ENCODE measurements at places on chromosomes 4 and X. TPM values are rescaled to one million over a fixed set of nuclear protein-coding genes. Genes with fewer than 3 reads are reported as not detected.

Gene AKAP14
- not detected for total RNA-seq

Gene MXRA5
- total RNA-seq: not detected

Gene BMP3
- not detected for total RNA-seq

Gene BMX
- total RNA-seq: not detected

Gene FAT4
- 0.06 TPM for total RNA-seq

Gene DMRTC1
- 0.31 TPM for total RNA-seq

Gene OTC
- total RNA-seq: not detected

Gene PPP4R3C
- total RNA-seq: not detected

Gene MGARP
- not detected for total RNA-seq

Gene COX7B2
- not detected for total RNA-seq

Gene NKX3-2
- total RNA-seq: not detected

Gene EPGN
- not detected for total RNA-seq

Gene ADH6
- total RNA-seq: not detected

Gene HHIP
- total RNA-seq: not detected

Gene C4orf50
- total RNA-seq: 0.19 TPM

Gene MAGEA11
- total RNA-seq: not detected

Gene RAB41
- total RNA-seq: not detected

Gene MAB21L2
- total RNA-seq: not detected

Gene PRR32
- not detected for total RNA-seq

Gene GPRASP1
- 14.0 TPM for total RNA-seq

Gene SERTM2
- not detected for total RNA-seq

Gene F8A3
- 11.9 TPM for total RNA-seq

Gene FREM3
- not detected for total RNA-seq

Gene FOXR2
- not detected for total RNA-seq

Gene TMEM271
- total RNA-seq: not detected

Gene LINC00632
- not detected for total RNA-seq

Gene NONO
- 438 TPM for total RNA-seq

Gene KDM6A
- 37.5 TPM for total RNA-seq

Gene BEND2
- total RNA-seq: not detected

Gene IL2
- 1.4 TPM for total RNA-seq

Gene MAGEB17
- total RNA-seq: not detected

Gene CENPVL1
- not detected for total RNA-seq

Gene SEC24B
- 27.0 TPM for total RNA-seq

Gene CXCL1
- total RNA-seq: not detected

Gene CXorf38
- total RNA-seq: 26.6 TPM

Gene SSX3
- total RNA-seq: not detected

Gene FAM184B
- total RNA-seq: not detected

Gene CASP3
- 45.3 TPM for total RNA-seq

Gene FRAS1
- 0.23 TPM for total RNA-seq

Gene MAGEC1
- not detected for total RNA-seq

Gene GPR50
- not detected for total RNA-seq

Gene RAB33A
- 33.1 TPM for total RNA-seq

Gene TMEM31
- not detected for total RNA-seq

Gene AGTR2
- not detected for total RNA-seq

Gene WNK3
- 0.33 TPM for total RNA-seq

Gene CCNG2
- total RNA-seq: 29.7 TPM

Gene ESX1
- total RNA-seq: not detected

Gene GTPBP6
- 63.1 TPM for total RNA-seq

Gene BTK
- 1.1 TPM for total RNA-seq

Gene HAUS3
- 28.5 TPM for total RNA-seq

Gene ZAR1
- total RNA-seq: not detected

Gene WDR17
- 1.2 TPM for total RNA-seq

Data from activated naive CD8-positive, alpha-beta T cell treated with anti-CD3 and anti-CD28 coated beads, Interleukin-2, amount 10 ng/mL, durations not matched to agents 7 days and 5 days (primary cell).